ENCODE measurements at places on chromosomes 3 and 15.

DNA sequence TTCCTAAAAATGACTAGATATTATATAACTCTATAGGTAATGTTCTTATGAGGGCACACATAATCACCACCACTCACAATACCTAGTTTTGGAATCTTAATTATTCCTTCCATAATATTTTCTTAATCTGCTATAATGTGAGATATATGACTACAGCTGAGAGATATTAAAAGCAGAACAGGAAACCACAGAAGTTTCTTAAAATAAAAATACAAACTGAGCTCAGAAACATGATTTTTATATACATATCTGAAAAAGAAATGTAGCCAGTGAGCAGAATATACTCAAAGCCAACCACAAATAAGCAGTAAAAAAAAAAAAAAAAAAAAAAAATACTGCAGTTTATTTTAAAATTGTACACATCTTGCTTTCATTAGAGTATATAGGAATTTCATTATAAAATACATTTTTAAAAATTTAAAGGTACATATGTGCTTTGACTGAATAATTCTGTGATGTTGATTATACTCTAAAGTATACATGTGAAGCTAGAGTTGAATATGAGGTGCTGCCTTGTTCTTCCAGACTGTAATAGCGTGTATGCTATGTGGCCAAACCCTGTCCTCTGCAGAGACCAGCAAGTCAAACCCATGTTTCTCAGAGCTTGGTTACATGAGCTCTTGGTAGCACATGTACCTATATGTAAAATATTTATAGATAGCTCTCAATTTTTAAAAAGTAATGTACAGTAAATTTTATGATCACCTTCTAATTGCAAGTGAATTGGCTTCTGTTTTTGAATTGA is 175.0 kb downstream of the UBE2E2 start:
- DNase-seq: no peak

GRCh38 chr3:42711491-42712343 is 9.1 kb upstream of the HHATL start:
- no peak for DNase-seq

- no peak for DNase-seq
These were observed 4.9 kb downstream of the ABHD17C start for GRCh38 chr15:80699981-80700380.

DNA sequence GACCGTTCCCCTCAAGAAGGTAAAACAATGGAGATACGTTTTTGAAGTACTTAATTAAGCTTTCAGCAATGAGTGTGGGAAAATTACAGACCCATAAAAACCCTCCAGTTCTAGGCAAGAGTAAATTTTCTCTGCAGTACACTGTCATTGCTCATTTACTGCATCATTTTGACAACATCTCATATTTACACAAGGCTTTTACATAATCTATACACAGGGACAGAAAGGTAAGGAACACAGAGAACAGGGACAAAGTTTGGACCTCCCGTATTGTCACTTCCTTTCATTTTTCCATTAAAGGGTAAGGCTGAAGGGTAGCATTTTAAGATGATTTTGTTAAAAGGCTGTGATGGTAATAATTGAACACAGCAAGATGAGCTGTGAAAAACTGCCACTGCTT is 7.4 kb upstream of the HGD start:
- no peak for DNase-seq

- no peak for DNase-seq
These were observed 46.8 kb downstream of the CHDH start for GRCh38 chr3:53799338-53799865.
